ENCODE measurements at places on chromosomes 12 and 14. TPM values are rescaled to one million over a fixed set of nuclear protein-coding genes. Genes with fewer than 3 reads are reported as not detected.

Gene HOXC12
- not detected for total RNA-seq

Gene RPGRIP1
- total RNA-seq, result 1.3 TPM

DNA sequence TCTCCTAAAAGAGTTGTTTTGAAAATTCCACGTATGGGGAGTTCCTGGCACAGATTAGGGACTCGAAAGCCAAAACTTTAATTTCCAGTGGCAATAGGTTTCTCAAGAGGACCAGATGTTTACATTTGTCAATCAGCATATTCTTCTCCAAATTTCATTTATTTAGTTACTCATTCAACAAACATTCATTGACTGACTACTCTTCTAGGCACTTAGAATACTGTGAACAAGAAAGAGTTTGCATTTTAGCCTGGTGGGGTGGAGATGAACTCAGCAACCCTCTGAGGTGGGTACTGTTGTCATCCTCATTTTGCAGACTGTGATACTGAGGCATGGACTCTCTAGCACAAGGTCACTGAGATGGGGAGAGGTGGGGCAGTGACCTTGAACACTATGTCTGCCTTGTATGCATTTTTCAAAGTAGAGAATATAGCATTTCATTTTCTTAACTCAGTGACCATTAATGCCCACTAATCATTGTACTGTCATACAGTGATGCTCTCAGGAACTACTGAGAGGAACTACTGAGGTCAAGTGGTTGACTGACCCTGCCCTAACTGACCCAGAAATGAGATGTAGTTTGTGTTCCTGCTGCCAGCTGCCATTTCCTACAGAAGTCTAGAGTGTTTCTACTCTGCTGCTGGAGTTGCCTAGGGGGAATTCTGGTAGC, 2.2 kb downstream of the L3HYPDH start:
- no peak for DNase-seq

GRCh38 chr12:104909761-104910160, 48.3 kb downstream of the SLC41A2 start:
- no peak for DNase-seq

DNA sequence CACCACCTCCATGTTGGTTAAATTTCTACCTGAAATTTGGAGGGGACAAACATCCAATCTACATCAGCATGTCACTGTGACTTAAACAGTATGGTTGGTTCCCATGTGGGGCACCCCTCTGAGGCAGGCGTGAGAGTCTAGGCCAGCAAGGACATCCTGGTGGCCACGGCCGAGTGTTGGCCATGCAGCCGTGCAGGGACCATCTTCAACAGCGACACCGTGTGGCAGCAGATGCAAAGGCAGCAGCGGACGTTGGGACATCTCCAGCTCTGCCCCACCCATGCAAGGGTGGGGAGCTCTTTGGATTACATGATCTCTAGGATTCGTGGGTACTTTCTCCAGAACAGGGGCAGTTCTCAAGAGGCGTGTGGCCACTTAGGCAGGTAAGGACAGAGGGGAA, 49.8 kb downstream of the NOC4L start:
- no peak for DNase-seq
